Peyer's patch (tissue), 4 donors: ENCODE measurements at places on chromosomes 3 and 15. TPM values are rescaled to one million over a fixed set of nuclear protein-coding genes. Genes with fewer than 3 reads are reported as not detected.

The WNT5A gene
- 7.4 TPM for total RNA-seq

The MAPKBP1 gene
- total RNA-seq, result 69.8 TPM

The STAB1 gene
- 98.2 TPM for total RNA-seq

The SLC22A13 gene
- 1.7 TPM for total RNA-seq

The PLA2G4D gene
- not detected for total RNA-seq

- no peak for DNase-seq
Measured at GRCh38 chr15:40792394-40792793, 14.5 kb upstream of the ZFYVE19 start.

- no peak for DNase-seq
Measured at GRCh38 chr3:39839484-39839883, 30.1 kb downstream of the MYRIP start.

GRCh38 chr3:61564395-61565059 is 3.2 kb downstream of the PTPRG start:
- DNase-seq, result no peak

- no peak for DNase-seq
Measured at GRCh38 chr3:23325466-23326065, 122.4 kb downstream of the UBE2E2 start.
